ENCODE measurements at places on chromosomes 2 and 18.

DNA sequence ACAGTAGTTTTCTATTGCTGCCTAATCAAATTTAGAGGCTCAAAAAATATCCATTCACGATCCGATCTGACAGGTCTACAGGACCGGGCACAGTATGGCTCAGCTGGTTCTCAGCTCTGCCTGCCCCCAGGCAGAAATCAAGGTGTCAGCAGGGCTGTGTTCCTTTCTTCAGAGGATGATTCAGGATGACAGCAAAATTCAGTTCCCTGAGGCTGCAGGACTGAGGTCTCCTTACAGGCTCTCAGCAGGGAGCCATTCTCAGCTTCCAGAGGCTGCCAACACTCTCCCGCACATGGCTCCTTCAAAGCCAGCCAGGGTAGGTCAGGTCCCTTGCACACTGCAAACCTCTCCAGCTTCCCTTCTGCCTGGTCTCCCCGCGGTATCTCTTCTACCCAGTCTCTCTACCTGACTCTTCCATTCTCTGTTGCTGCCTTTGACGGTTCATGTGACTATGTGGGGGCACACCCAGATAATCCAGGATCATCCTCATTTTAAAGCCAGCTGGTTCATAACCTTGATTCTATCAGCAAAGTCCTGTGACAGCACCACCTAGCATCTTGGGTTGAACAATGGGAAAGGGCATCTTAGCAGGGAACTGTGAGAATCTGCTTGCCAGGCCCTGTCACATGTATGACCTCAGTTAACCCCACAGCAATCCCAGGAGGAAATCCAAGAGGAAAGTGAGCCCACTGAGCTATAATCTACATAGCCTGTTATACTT lies 50.4 kb downstream of the UXS1 start:
- DNase-seq = no peak

DNA sequence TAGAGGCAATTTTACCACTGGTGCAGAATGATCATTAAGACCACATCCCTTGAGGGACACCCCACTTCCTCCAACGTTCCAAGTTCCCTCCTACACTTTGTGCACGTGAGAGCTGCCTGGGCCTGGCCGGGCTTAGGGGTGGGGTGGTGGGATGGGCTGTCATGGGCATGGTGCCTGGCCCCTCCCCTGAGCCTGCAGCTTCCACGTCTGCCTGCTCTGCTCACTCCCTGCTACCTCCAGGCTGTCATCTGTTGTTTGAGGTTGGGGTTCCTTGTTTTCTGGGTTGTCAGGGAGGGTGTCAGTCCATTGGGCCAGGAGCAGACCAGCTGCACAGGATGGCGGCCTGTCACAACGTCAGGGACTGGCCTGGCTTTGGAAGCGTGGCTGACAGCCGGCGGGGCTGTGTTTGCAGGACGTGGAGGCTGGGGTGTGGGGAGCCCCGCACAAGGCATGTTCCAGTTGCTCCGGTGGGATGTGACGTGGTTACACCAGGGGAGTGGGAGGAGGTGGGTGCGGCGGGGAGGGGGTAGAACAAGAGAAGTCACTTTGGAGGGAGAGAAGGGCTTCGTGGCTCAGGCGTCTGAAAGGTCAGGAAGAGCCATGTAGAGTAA lies 72.3 kb downstream of the RTP5 start:
- no peak for DNase-seq

- no peak for DNase-seq
Measured at GRCh38 chr2:108907822-108908712, 81.0 kb downstream of the EDAR start.

GRCh38 chr18:57961876-57962505 lies 82.0 kb upstream of the NEDD4L start:
- DNase-seq = no peak

DNA sequence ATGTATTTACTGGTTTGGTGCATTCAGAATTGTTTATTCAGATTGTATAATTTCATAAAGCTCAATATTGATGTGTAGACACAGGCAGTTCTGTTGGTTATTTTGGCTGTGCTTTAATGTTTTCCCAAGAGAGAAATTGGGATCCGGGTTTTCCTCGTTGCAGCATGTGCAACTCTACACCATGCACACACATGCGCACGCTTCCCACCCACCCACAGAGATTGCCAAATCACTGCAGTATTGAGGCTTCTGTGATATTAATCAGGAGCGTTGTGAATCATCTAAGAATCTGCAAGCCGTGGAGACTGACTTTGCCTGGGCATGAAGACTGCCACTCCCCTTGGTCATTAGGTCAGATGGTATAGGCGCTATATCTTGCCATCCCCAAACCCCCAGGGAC lies 571.5 kb downstream of the SLC4A3 start:
- DNase-seq = no peak

DNA sequence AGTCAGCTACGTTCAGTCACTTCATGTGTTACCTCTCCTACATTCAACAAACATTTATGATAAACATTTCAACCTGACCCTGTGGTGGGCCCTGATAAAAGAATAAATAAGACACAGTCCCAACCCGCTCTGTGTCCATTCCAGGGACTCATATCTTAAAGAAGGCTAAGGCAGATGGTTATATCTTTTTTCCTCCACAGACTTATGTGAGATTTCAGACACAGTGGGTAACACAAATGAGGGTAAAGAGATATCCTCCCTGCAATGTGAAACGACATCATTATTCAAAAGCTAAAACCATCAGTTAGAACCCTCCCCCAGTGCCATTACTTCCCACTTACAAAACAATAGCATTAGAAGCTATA lies 11.1 kb upstream of the HNRNPLL start:
- no peak for DNase-seq

DNA sequence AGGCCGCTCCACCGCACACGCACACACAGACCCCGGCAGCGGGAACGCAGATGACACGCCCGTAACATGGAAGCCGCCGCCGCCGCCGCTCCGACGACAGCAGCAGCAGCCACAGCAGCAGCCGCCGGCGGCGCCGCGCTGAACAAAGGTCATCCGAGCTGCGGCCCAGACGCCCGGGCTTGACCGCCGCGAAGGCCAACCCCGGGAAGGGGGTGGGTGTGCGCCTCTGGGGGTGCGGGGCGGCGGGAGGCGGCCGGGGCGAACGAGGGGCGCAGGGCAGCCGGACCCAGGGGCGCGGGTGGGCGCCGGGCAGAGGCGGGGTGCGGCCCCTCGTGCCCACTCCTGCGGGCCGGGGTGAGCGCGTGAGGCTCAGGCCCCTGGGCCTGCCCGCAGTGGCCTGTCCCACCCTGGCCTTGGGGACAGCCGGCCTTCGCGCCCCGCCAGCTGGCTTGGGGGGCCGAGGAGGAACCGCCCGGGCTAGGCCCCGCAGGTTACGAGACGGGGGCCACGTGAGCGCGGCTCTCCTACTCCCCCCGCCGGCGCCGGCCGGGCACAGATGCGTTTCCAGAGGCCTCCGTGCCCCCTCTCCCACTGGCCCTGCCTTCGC lies 1.0 kb upstream of the ZNF532 start:
- peak; percentile 68 for DNase-seq

DNA sequence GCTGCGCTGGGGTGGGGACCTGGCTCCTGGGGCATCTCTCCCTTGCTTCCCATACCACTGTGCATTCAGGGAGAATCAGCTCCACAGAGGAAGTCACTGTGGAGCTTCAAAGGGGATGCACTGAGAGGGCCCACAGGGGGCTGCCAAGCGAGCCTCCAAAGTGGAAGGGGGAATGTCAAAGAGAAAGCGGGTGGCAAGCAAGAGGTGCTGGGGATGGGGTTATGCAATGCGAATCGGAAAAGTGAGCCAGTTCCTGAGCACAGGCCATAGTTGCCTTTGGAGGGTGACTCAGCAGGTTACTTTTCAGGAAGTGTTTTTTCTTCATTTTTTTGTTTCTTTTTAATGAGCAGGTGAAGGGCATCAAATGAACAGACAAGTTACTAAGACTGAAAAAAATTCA lies 17.6 kb downstream of the PMAIP1 start:
- DNase-seq = no peak

- no peak for DNase-seq
Measured at GRCh38 chr2:151029406-151030157, 232.1 kb downstream of the RBM43 start.

DNA sequence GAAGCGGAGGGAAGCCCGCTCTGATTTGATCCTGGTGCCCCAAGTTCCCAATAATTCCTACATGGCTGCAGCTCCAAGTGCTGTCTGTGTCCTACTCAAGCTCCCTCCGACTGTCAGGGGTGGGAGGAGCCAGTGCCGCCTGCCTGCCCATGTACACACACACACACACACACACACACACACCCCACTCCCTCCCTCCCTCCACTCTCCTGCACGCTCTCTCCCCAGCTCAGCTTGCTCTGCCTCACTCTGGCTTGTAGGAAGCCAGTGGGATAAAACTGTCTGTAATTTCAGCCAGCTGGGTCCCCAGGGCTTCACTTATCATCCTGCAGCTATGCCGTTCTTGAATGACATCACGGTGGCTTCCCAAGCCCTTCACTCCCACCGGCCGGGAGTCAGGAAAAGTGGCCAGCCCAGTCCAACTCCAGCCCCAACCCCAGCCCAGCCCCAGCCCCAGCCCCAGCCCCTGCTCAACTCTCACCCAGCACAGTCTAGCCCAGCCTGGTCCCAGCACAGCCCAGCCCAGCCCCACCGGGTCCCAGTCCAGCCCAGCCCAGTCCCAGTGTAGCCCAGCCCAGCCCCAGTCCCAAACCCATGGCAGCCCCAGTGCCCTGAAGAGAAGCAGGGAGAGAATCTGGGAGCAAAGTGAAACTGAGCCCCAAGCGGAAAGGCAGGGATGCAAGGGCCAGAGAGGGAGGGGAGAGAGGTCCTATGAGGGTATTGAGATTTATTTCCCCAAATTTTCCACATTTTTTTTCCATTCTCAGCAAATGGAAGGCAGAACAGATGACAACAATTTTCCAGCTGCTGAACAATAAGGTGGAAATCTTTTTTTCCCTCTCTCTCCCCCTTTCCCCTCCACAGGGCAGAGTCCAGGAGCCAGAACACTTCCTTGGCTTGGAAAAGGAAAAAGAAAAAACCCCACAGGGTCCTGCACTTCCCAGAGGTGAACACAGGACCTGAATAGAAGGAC lies 144.0 kb downstream of the TNS1 start:
- no peak for DNase-seq

- DNase-seq = no peak
Measured at GRCh38 chr18:42231284-42231683, 276.2 kb downstream of the PIK3C3 start.

- DNase-seq = no peak
Measured at GRCh38 chr18:11577271-11578112, 31.9 kb upstream of the SLC35G4 start.

GRCh38 chr18:70349316-70349715 lies 60.5 kb downstream of the SOCS6 start:
- DNase-seq = no peak

GRCh38 chr18:79543861-79544385 lies 135.7 kb upstream of the CTDP1 start:
- no peak for DNase-seq

DNA sequence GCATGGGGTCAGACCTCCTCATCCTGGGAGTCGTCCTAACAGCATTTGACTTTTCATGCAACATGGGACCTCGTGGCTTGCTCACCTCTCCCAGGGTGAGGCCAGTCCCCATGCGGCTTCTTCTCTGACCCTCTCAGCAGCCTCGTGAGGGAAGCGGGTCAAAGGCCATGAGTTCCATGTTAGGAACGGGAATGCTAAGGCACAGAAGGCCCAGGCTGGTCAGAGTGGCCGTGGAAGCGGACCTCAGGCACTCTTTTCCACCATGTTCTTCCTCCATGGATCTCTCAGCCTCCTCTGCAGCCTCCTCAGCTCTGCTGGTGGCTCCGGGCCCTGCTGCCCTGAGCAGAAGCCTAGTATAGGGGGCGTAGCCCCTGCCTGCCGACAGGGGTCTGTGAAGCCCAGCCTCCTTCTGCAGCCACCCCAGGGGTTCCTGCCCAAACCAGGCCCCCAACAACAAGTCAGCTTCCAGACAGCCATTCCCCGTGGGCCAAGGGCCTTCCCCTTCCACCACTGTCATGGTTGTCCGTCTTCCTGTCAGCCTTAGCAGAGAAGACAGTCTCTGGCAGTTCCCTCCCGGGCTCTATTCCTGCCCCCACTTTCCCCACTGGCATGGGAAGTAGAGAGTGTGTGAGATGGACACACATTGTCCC lies 60.0 kb upstream of the OTOF start:
- DNase-seq = no peak

- no peak for DNase-seq
Measured at GRCh38 chr2:118665784-118666529, 181.5 kb downstream of the EN1 start.

DNA sequence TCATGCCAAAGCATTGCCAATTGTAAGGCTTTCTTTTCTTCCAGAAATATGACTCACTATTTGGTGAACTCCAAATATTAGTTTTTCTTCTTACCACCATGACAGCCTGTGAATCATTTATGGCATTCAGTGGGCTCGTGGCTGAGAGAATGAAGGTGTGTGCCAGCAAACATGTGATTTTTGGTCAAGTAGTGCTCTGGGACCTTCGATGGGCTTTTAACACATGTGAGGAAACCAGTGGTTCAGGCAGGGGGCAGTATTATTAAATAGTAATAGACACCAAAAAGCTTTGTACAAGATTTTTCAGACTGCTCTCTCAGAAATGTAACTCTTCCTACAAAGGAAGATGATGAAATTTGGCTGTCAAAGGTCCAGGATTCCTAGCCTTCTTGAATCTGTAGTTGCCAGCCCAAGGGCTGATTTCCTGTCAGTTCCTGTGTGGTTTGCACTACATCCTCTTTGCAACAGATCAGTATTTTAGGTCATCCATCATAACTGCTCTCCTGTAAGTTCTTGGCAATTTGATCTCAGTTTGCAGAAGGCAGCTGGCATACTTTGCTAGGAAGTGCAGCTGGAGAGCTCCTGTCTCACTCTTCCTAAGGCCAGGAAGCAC lies 64.3 kb downstream of the BABAM2 start:
- peak; percentile 6 for DNase-seq

DNA sequence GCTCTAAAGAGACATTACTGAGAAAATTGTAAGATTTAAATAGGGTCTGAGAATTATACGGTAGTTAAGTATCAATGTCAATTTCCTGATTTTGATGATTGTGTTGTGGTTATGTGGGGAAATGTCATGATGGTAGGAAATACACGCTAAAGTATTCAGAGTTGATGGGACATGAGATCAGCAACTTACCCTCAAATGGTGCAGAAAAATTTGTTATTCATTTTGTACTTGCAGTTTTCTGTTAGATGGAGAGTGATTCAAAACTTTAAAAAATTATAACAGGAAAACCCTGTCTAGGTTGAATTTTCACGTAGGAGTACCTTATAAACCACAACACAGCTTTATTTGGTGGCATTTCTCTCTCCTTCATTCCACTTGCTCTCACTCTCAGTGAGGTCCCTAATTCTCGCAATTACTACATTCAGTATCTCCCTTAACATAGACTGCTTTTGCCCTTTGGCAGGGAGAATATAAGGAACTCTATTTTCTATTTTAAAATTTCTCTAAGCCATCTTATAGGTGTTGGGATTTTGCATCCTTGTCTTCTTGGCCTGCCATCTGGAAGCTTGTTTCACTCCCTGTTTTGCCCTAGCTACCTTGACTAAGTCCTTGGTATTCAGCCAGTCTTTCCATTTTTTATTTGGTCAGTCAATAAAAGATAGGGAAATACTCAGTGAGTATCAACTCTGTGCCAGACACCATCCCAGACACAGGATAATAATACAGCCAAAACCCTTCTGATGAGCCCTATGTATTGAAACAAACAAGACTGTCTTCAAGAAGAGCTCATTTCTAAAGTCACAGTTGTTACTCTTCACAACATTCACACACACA lies 550.6 kb upstream of the ACVR2A start:
- DNase-seq = no peak

Measured in GM13977 (cell line).